Thoracic aorta (tissue), 2 donors: ENCODE measurements at places on chromosomes 1 and 21.

DNA sequence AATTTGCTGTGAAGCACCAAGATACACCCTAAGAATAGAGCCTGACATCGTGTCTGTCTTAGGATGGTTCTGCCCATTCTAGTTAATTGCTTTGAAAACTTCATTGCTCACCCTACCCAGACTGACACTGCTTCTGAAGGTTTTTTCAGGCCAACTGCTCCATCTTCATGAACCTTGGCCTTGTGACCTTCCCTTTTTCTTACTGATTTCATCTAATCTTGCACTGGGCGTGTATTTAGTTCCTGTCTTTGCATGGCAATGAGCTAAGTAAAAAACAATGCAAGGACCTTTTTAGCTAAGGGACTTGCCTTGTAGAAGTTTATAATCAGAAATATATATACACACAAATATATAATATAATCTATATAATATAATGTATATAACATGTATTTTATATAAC is 108.0 kb downstream of the PBX1 start:
- no peak for DNase-seq

DNA sequence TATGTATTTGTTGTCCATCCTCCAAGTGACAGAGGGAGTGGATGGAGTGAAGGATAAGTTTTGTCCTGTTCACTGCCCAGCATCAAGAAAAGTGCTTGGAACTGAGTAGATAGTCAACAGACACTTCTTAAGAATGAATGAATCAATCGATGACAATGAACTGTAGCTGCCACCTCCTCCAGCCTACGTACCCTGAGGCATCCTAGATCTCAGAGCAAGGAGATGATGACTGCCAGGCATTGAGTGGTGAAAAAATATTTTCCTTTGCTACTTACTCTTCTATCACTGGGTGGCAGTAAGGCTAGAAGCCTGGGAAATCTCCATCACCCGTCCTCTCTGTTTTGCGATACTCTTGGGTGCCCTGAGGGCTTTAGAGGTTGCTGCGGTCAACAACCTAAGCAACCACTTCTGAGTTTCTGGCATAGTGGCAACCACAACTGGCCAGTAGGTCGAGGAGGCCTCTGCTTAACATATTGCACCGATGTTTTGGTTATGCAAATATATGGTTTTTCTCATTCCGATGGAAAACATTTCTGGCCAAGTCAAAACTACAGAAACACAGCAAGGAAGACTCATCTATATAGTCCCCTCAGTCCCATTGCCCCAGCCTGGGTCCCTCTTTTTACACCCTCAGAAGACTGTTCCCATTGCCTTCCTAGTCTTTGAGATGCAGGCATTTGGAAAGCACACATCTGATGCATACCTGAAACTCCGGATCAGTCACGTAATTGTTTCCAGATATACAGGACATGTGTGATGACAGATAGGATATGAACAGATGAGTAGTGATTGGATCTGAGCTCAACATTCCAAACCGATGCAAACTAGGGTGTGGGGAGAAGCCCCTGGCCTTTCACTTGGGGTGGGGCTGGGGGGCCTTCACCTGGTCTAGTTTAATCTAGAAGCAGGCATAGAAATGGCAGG is 136.8 kb downstream of the RUNX1 start:
- DNase-seq = no peak

DNA sequence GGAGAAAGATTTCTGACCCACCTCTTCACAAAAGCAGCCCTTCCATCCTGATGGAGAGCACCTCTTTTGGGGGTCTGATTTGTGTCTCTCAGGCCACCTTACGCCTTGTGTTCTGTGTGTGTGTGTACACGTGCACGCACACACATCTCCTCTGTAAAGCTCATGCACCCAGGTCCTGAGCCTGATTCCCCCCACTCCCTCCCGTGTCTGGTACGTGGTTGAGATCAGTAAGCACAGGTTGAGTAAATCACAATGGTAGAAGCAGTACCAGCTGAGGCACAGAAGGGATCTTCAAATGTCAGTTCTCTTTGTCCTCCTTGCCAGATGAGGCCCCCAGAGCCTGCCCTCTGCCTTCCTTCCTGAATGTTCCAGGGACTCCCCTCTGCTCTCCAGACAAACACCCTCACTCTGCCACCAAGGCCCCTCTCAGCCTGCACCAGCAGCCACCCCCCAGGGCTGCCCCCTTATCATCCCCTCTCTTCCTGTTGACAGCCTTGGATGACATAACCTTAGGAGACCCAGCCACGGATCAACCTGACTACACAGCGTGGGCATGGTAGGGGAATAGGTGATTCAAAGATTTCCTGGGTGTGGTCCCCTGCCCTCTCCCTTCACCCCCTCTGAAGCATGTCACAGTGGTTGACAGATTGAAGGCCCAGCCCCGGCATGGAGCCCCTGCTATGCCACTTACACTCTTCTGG is 112.8 kb downstream of the HIVEP3 start:
- DNase-seq = no peak

DNA sequence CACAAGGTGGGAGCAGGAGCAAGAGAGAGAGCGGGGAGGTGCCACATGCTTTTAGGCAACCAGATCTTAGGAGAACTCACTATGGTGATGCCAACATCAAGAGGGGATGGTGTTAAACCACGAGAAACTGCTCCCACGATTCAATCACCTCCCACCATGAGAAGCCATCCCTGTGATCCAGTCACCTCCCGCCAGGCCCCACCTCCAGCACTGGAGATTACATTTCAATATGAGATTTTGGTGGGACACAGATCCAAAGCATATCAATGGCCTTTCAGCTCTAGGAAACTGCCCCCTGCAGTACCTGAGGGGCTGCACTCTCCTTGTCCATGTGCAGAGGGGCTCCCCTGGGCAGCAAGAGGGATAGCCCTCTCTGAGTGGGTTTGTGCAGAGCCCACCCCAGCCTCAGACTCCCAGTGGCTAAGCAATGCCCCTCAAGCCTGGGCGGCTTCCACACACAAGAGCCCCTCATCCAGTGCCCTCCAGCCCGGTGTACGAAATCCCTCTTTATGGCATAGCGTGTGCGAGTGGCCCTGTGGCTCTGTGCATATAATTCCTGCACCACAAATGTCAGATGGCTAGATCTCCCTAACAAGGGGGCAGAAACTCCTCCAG is 15.5 kb upstream of the PRDM16 start:
- no peak for DNase-seq

GRCh38 chr1:173048621-173049321 is 2.0 kb downstream of the TNFSF18 start:
- DNase-seq = no peak

- DNase-seq = no peak
Measured at GRCh38 chr1:41714638-41715389, 203.9 kb downstream of the HIVEP3 start.

DNA sequence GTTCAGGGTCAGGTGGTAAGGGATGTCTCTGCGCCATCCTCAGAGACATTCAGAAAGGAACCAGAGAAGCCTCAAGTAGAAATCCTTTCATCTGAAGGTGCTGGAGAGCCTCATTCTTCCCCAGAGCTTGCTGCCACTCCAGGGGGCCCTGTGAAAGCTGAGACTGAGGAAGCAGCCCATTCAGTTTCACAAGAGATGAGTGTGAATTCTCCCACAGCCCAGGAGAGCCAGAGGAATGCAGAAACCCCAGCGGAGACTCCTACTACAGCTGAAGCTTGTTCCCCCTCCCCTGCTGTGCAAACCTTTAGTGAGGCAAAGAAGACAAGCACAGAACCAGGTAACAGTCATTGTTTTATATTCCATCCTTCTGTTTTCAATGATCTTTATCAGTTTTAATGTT is 38.7 kb downstream of the ZBTB40 start:
- DNase-seq = no peak

DNA sequence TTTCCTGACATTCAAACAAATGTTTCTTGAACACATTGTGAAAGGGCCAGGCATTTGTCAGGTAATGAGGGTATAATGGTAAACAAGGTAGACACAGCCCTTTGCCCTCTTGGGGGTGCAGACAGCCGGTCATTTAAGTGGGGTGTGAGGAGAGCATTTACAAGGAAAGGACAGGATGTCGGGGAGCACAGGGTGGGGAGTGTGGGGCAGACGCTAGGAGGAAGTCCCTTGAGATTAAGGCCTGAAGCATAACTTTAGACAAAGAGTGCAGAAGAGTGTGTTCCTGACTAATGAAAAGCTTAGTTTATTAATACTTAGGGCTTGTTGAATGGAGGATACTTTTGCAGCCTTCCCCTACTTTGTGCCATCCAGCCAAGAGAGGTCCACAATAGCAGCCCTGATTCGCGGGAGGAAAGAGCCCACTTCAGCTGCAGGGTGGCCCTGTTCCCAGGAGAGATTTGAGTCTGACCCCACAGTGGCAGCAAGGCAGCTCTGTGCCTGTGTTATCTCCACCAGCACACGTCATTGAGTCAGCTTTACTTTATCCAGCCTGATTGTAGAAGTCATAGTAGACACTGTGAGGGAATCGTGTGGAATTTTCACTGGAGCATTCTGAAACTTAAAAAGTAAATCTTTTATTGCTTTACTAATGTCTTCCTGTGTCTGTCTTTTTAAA is 35.1 kb downstream of the MPZL1 start:
- DNase-seq = no peak
